ENCODE measurements at places on chromosomes 7 and 10. TPM values are rescaled to one million over a fixed set of nuclear protein-coding genes. Genes with fewer than 3 reads are reported as not detected.
A peak's percentile ranks its signal among the peaks of the same experiment; 100 is the strongest.

GJD4 gene
- not detected for total RNA-seq

GRCh38 chr7:158945519-158945918 lies 89.2 kb downstream of the DYNC2I1 start:
- peak; percentile 33 for DNase-seq

PON1 gene
- total RNA-seq: 1.5 TPM

DNA sequence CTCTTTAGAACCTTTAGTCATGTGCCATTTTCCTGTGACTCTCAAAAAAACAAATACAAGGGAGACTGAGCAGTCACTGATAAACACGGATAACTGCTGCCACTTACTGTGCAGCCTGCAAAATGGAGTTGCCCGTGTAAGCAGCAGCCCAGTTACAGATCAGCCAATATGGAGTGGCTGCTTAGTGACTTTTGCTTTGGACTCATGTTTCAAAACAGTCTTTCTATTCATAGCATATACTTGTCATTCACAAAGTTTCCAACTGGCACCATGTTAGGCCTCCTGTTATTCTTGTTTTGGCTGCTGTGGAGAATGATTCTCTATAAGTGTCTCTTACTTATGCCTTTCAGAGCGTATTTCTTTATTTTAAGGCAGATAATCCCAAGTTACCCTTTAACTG lies 3.0 kb downstream of the FAM204A start:
- no peak for DNase-seq

DNA sequence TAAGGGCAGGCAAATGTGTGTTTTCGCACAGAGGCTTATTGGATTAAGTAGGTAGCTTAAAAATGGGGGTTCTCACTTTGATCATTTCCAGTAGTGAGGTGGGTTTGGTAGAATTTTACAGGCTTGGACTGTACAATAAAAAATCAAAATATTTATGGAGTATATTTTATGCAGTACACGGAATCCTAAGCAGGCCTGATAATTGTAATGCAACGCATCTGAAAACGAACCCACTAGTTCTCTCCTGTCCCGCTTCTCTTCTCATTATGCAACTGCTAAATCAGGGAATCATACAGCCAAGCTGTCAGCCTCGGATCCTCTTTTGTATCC lies 377 bp upstream of the POLR1F start:
- no peak for DNase-seq

DNA sequence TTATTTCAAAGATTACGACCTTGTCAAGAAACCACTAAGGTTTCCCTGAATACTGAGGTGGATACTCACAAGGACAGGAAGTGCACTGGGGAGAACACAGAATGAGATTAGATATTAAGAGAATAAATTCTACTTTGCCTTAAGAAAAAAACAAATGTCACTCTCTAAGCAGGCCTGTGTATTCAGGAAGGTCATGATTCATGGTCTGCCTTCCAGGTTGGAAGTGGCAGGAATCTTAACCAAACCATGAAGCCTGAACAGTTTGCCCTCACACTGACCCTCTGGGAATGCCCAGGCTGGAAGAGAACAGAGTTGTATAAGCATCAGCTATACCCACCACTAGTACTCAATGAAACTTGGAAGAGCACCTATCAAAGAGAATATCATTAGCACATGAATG lies 227.6 kb downstream of the DGKI start:
- no peak for DNase-seq

ZNF746 gene
- 12.9 TPM for total RNA-seq
